ENCODE measurements at places on chromosomes 3 and 15.

- DNase-seq, result no peak
Observed at GRCh38 chr3:5343459-5343858, 156.0 kb downstream of the EDEM1 start.

DNA sequence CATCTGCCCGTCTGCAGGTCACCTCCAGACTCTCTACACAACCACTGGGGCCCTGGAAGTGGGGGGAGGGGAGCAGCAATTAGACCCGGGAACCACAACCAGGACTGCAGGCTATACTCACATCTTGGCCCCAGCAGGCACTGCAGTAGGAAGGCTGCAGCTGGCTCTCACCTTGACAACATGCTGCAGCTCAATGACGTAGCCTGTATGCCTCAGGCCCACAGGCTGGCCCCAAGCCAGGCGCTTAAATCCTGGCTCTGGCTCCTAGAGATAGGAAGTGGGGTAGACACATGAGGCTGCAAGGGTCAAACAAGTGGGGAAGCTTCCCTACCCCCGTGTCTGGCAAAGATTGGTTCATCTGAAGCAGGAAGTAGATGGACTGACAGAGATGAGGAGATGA, 4.6 kb upstream of the QRICH1 start:
- no peak for DNase-seq

DNA sequence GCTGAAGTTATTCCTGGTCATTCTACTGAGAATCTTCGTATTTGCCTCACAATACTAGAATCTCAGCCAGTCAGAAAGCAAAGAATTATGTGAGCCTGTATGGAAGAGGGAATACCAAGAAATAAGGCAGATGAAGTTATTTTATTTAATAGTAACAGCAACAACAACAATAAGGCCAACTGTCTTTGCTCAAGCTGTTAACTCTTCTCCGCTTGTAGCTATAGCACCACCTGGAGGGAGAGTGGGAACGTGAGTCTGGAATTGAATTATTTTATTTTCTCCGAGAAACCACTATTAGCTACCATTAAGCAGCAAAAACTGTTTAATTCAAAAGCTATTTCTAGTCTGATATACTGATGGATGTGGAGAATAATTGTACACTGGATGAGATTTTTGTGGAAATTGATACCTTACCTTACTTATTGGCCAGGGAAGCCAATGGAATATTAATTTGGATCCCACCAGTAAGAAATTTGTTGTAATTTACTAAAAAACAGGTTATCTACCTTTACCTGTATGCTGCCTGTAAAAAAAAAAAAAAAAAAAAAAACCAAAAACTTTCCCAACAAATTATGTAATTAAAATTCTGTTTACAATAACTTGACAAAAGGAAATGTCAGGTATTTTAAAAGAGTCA, 50.1 kb downstream of the CALML4 start:
- DNase-seq, result peak; percentile 33

DNA sequence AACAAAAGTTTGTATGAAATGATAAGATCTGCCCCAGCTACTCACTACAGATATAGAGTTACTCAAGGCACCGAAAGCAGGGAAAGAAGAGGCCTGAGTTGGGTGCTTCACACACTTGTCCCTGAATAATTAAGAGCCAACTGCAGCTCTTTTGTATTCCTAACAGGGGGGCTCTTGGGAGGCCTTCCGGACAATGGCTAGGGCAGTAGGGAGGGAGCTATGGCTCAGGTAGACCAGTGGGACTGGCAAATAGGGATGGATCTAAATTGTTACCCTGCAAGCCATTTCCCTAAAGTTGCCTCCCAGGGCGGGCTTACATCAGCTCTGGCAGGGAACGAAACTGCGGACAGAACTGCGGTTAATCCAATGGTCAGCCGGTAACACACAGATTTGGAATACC, 6.2 kb downstream of the SEMA5B start:
- no peak for DNase-seq

GRCh38 chr15:51097553-51098330, 3.0 kb upstream of the TNFAIP8L3 start:
- DNase-seq, result no peak

- DNase-seq, result peak; percentile 82
Observed at GRCh38 chr3:182789371-182789770, 3.9 kb upstream of the ATP11B start.

- no peak for DNase-seq
Observed at GRCh38 chr3:15899388-15899787, 101.6 kb upstream of the ANKRD28 start.

DNA sequence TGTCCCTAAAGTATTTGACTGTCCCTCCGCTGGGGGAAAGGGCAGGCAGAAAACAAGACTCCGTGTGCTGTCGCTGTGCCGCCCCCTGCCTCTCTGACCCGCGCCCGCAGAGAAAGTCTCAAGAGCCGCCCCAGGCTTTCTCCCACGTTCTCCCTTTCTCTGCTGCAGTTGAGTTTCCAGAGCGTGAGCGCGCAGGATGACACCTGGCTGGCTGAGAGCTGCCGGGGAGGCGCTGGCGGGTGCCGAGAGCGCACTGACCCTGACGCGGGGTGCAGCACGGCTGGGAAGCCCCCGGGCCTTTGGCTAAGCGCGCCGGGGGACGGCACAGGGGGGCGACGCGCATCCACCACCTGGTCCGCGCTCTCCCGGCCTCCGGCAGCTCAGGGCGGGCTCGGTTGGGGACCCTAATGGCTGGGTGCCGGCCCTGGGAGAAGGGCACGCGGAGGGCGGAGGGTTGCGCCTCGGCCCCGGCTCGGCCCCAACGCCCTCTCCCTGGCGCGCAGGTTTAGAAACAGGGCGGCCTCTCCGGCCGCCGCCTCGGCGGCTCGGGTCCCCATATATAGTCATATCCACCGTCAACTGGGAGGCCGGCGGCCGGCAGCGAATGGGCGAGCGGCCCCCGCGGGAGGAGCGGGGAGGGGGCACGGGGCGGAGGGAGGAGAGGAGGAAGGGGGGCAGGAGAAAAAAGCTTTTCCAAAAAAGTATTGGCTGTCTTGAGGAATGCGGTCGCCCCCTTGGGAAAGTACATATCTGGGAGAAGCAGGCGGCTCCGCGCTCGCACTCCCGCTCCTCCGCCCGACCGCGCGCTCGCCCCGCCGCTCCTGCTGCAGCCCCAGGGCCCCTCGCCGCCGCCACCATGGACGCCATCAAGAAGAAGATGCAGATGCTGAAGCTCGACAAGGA, at the start of gene TPM1:
TPM1 (plus strand) TSS at position 774 of the 903 bp plus-strand sequence; CDS start at position 857, 83 bp downstream.
- no peak for DNase-seq

GRCh38 chr3:127911421-127911931, 3.6 kb upstream of the KBTBD12 start:
- no peak for DNase-seq

DNA sequence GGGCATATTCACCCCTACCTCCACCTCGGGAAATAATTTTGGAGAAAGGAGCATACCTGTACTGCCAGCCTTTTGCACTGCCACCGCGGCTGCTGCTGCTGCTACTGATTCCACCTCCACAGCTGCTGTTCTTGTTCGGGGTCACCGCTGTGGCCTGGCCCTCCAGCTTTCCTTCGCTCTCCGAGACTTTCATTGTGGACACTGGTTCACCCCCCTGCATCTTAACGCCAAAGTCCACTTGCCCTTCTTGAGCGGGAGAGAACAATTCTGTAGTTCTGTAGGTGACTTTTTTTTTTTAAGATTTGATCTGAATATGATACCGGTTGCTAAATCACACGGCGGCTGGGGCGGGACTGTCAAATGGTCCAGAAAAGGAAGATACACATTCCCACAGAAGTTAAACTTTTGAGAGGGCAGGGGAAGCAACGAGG, 701 bp downstream of the OSBPL11 start:
- DNase-seq, result no peak

- no peak for DNase-seq
Observed at GRCh38 chr15:89367485-89368451, 33.1 kb upstream of the POLG start.

GRCh38 chr3:86739244-86739643, 251.7 kb downstream of the VGLL3 start:
- no peak for DNase-seq

DNA sequence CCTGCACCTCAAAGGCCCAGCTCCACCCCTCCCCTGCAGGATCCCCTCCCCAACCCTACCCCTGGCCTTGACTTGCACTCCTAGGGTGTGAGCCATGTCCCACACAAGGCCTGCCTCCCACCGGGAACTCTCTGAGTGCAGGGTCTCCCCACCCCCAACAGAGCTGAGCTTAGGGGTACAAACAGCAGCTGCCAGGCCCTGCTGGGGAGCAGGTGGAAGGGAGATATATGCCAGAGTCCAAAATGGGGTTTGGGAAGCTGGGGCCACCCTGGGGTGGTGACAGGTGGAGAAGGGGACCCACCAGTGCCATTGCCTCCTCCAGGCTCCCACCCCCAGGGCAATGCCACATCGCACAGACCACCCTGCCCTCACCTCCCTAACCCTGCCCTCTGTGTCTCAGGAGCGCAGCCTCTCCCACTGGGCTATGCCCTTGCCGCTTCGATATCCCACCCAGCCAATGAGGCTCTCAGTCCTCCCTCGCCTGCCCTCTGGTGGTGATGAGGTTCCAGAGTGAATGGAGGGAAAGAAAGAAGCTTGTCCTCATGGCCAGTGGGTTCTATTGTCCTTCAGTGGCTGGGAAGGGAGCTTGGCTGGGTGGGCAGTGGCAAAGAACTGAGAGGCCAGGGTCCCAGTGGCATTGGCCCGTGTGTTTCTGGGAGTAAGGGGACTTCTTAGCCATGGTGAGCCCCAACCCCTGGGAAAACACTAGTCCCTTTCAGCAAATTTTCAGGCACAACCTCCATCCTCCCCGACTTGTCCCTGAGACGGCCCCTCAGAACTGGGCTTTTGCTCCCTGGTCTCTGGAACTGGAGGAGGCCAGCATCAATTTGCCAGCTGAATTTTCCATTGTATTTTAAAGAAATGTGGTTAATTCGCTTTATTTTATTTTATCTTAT, 46.8 kb downstream of the CYP11A1 start:
- DNase-seq, result peak; percentile 1

GRCh38 chr3:50089609-50089945, 858 bp downstream of the RBM5 start:
- DNase-seq, result no peak

DNA sequence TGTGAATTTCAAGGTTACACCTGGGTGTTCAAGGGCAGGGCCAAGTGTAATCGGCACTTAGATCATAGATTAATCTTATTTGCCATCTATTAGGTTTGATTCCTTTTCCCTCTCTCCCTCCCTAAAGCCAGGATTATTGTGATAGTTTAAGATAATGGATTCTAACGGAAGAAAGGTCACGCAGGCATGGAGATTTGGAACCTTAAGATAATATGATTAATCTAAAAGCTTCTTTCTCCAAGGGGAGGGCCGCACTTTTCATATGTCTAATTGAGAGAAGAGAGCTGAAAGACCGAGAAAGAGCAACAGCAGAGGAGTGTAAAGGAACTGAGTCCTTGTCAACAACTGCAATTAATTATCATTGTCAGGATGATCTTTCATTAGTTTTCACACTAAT, 858.8 kb upstream of the NR2F2 start:
- DNase-seq, result no peak

- no peak for DNase-seq
Observed at GRCh38 chr15:78977091-78977571, 32.3 kb upstream of the CTSH start.

DNA sequence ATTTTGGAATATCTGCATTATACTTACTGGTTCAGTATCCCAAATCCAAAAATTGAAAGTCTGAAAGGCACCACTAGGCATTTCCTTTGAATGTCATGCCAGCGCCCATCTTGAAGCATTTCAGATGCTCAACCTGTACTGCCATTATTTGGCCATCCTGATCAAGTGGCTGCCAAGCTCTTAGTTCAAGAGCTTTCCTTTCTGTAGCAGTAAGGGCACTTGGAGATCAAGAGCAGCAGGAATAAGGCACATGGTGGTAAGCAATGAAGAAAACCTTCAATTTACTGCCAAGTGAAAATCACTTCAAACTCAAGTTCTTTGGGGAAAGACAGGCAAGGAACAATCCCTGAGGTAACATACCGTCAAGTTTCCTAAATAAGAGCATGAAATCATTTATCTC, 10.0 kb downstream of the RHOA start:
- DNase-seq, result no peak

GRCh38 chr15:59367022-59367451, 5.6 kb downstream of the MYO1E start:
- DNase-seq, result no peak

DNA sequence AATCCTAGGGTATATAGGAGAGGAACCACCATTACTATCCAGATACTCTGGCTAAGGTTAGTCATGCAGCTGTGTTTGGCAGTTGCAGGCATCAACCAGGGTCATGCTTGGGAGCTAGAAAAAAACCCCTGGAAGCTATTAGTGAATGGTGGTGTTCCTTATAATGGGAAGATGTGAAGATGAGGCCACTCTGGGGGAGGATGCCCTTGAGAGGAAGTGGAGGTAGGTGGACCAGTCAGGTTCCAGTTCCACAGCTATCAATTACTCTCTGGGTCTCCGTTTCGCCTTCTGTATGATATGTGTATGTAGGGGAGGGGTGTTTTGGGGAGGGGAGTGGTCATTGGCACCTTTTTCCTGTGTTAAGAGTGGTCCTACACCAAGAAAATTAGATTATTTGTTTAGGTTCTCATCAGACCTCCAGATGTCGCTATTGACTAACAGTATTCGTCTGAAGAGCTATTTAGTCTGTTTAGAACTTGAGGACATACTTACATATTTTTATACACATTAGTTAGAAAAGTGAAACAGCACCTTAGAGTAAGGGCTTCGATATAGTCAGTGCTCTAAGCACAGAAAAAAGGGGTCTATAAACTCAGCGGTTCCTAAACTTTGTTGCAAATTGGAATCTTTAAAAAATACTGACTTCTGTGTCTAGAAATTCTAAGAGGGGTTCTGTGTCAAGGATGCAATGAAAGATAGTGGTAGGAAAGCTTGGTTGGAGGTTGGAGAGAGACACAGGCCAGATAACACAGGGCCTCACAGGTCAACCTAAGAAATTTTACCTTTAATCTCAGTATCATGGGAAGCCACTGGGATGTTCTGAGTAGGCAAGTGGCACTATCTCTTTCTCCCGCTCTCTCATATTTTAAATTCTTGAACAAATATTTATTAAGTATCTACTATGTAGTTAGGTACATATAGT, 9.1 kb upstream of the HPS3 start:
- DNase-seq, result peak; percentile 84

DNA sequence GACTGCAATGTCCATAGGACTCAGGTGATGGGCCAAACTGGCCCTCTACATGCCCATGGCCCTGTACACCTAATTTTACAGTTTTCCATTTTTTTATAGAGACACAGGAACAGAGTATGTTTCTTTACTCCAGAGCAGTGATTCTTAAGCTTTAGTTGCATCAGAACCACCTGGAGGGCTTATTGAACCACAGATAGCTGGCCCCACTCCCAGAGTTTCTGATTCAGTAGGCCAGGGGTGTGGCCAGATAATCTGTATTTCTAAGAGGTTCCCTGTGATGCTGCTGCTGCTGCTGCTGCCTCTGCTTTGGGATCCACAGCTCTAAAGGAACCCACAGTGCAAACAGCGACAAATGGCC, 5.1 kb downstream of the RBP1 start:
- no peak for DNase-seq

DNA sequence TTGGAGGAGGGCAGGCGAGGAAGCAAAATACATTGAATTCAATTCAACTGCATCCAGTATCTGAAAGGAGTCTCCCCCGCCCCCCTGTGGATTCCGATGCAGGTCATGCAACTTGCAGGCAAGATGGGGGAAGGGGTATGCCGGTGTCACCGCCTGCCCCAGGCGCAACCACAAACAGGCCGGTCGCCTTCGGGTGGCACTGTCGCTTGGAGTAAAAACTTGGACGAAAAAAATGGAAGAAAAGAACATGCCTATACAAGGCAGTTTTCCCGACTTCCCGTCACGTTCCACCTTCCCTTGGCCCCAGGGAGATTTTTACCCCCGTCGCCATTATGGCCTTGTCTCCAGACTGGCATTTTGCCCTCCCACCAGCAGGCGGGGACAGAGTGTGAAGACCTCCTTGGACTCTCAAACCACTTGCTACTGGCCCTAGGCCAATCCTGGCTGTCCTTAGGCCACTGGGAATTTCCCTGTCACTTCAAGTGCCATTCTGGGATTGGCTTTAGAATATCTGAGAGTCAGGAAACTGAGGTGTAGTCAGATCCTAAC, 1.6 kb upstream of the NTRK3 start:
- DNase-seq, result no peak

All from AML-193 (cell line).